ENCODE measurements at places on chromosomes 11 and 22.

DNA sequence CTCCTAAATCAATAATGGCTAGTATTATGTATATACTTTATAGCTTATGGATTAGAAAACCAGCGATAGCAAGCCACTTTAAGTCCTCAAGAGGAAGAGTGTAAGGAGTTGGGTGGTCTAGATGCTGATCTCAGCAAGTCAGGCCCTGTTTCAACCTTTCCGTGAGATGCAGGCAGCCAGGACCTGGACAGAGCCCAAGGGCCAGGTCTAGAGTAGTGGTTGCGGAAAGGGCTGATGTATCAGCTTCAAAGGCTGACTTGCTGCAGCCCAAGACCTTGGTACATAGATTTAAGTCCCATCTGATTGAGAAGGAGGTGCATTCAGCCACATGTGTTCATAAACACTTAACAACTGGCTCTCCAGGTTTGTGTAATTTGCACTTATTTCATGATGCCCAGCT is 33.4 kb downstream of the FLI1 start:
- DNase-seq, result no peak

DNA sequence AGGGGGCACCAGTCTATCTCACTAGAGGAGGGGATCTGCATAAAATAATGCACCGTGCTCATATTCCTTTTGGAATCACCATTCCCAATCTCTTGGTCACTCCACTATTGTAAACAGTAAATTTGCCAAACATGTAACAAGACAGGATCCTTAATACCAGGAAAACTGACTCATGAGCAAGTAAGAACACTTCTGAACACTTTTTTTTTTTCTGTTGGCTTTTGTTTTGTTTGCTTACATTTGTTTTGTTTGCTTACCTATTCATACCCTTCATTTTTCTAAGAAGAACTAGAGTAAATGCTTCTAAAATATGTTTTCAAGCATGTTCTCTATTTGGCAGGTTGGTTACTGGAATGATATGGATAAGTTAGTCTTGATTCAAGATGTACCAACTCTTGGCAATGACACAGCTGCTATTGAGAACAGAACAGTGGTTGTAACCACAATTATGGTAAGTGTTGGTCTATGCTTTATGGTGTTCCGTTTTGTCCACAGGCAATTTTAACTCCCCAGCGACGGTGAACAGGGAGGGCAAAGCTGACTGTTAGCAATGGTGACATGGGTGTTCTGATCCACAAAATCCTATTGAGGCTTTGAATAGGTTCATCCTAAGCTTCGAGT is 111.8 kb downstream of the MSANTD4 start:
- DNase-seq, result no peak

DNA sequence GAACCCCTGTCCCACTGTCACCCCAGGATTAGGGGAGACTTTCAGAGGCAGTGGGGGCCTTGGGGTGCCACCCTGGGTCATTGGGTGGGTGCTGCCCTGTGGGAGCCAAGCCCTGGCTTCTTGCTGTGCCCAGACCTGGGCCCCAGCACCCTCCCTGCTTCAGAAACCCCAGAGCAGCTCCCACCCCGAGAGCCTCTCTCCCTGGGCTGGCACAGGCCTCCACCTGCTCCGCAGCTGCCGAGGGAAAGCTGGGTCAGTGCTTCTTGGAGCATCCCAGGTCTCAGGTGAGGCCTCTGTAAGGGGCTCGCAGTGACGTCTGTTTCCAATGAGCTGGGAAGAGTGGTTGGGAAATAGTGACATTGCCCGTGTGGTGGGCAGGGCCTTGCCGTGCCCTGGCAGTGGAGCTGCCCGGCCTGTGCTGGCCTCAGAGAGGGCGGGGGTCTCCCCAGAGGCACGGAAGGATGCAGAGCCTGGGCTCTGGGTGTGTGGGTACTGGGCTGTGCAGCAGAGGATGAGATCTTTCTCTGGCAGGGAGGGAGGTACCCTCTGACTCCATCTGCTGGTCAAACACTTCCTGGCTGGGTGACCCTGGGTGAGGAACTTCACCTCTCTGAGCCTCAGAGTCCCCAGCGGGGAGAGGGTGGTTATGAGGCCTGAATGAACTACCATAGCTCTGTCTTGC is 23.0 kb downstream of the C22orf23 start:
- no peak for DNase-seq

- no peak for DNase-seq
Observed at GRCh38 chr11:118109231-118109630, 22.5 kb upstream of the SMIM35 start.

DNA sequence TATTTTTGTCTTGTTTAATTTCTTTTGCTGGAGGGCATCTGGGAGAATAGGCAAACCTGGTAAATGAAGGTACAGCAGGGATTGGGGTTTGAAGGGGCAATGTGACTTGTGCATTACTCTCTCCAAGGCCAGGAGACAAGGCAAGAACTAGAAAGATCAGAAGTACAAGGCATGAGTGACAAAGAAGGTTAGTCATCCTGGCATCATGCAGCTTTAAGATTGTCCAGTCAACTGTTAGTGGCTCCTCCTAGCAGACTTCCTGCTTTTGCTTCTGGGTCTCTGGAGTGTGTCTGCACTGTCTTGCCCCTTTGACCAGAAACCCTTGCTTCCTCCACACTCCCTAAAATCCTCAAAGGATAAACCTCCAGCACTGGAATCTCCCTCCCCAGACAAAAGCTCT is 27.2 kb upstream of the GLYATL1 start:
- DNase-seq, result no peak

GRCh38 chr11:120197977-120198376 is 12.9 kb upstream of the OAF start:
- no peak for DNase-seq

GRCh38 chr22:31734512-31734911 is 15.4 kb downstream of the PRR14L start:
- no peak for DNase-seq

GRCh38 chr11:8273287-8273686 is 9.6 kb upstream of the LMO1 start:
- no peak for DNase-seq

DNA sequence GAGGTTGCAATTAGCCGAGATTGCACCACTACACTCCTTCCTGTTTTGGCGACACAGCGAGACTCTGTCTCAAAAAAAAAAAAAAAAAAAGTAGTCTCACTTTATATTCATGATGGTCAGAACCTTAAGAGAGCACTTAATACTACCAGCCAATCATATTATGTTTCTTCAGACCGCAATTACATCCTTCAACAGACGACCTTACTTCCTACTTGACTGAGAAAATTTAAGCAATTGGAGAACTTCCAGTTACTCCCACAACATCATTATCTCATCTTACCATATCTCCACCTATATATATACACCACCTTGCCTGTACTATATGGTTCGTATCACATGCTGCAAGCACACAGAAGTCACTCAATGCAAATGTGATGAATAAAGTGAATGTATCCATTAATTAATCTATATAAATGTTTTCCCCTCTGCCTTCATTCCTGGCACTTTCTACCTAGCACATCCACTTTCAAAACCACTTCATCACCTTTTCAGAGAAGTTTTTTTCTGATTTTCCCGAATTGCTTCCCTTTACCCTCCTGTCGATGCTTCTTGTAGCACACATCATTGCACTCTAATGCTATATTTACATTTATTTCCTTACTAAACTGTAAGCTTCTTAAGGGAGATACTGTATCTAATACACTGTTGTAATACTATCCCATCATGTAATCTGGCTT is 13.8 kb downstream of the ATP5MG start:
- no peak for DNase-seq
